ENCODE measurements at places on chromosomes 2 and 18.

DNA sequence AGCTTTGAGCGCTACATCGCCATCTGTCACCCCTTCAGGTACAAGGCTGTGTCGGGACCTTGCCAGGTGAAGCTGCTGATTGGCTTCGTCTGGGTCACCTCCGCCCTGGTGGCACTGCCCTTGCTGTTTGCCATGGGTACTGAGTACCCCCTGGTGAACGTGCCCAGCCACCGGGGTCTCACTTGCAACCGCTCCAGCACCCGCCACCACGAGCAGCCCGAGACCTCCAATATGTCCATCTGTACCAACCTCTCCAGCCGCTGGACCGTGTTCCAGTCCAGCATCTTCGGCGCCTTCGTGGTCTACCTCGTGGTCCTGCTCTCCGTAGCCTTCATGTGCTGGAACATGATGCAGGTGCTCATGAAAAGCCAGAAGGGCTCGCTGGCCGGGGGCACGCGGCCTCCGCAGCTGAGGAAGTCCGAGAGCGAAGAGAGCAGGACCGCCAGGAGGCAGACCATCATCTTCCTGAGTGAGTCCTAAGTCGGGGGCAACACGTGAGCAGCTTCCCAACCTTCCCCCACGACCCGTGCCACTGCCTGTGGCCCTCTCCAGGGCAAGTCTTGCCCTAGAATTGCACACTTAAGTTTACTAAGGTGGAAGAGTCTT is 928 bp downstream of the GPR39 start:
- DNase-seq = no peak

DNA sequence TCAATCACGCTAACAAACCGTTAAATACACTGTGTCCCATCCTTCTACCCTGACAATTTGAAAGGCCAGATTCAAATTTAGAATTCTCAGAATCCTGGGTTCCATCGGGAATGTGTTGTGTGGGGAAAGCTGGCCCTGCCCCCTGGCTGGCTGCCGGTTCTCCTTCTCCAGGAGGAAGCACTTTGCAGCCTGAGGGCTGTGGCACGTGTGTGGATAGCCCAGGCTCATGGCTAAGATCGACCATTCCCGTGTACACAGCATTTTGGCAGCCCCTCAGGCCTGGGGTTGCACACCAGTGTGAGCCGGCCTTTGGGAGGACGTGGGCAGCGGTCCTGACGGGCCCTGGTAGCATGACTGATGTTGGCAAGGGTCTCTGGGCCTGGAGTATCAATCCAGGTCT is 51.0 kb upstream of the ROCK2 start:
- no peak for DNase-seq

DNA sequence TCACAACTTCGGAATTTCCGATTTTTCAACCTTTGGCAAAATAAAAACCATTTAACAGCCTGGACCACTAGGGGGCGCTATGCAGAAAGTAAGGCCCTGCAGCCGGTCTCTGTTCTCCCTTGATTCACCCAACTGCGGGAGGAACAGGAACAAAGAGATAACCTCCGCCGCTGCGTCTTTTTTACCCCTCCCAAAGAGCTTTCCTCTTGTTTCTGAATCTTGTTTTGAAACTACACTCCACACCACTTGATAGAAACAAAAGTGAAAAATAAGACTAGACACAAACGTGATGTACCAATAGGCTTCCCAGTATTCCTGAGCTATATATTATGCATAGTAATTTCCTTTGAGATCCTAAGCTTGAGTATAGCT is 231.2 kb downstream of the MYO3B start:
- no peak for DNase-seq

DNA sequence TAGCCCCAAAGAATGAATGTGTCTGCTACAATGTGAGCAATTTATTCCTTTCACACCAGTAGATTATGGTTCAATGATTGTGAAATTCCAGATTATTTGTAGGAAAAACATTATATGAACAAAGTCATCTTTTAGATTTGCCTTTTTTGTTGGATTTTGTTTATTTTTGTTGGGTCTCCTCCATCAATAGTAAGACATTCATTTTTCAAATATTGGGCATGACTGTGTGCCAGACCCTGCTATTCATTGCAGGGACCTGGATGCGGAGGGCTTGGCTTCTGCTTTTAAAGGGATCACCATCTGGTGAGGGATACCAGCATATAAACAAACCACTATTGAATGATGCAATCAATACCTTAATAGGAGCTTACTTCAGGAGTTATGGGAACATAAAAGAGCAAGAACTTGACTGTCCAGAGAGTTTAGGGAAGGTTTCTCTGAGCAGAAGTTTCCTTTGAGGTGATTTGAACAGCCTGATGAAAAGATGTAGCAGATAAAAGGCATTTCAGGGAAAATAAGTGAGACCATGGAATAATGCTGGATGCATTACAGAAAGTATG is 486.7 kb downstream of the EPHA4 start:
- no peak for DNase-seq

DNA sequence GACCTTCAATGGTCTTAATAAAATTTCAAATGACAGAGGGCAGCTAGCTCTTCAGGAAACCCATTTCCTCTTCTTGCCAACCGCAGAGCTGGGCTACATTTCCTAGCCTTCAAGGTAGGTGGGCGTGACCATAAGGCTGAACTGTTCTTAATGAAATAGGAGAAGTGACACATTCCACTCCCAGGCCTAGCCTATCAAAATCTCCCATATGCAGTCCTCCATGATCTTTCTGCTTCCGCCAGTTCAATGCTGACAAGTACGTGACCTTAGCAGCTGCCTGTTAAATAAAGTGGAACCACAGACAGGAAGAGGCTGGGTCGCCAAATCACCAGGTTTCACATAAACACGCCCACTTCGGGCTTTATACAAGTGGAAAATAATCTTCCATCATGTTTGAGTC is 13.2 kb downstream of the SERPINE2 start:
- no peak for DNase-seq

- DNase-seq = no peak
These were observed 263.2 kb downstream of the SS18 start for GRCh38 chr18:25827228-25827627.

DNA sequence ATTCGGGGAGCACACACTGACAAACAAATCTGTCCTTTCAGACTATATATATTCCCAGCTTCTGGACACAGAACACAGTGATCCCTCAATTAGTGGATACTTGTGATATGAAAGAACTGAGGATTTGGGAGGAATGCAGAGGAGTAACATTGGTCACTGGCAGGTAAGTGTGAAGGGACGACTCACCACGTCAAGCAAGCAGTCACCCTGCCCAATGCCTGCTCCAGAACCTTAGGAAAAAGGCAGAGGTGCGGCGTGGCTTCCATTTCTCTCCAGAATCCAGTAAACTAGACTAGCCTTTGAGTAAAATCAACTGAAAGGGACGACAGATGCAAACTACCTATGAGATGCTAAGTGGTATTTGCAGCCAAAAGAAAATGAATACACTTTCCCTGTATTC is 1.1 kb downstream of the CCDC93 start:
- DNase-seq = no peak

GRCh38 chr2:156334496-156335478 is 2.3 kb upstream of the NR4A2 start:
- DNase-seq = peak; percentile 70

- DNase-seq = no peak
These were observed 582 bp downstream of the RIOK3 start for GRCh38 chr18:23453680-23454058.

DNA sequence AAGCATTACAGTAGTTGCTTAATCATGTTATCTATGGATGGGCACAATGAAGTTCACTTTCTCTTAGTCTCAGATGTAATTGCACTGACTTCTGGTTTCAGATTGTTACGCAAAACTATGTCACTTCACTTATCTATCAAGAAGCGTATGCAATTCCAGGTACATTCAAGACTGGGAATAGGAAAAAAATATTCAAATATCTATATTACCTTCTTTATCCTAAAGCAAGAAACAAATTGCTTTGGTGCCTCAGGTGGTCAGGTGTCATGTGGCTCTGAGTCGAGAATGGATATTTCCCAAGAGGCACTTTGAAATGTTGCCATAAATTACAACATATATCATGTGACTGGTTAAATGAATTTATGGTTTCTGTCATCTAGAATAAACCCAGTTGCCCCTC is 318.6 kb downstream of the SS18 start:
- no peak for DNase-seq

DNA sequence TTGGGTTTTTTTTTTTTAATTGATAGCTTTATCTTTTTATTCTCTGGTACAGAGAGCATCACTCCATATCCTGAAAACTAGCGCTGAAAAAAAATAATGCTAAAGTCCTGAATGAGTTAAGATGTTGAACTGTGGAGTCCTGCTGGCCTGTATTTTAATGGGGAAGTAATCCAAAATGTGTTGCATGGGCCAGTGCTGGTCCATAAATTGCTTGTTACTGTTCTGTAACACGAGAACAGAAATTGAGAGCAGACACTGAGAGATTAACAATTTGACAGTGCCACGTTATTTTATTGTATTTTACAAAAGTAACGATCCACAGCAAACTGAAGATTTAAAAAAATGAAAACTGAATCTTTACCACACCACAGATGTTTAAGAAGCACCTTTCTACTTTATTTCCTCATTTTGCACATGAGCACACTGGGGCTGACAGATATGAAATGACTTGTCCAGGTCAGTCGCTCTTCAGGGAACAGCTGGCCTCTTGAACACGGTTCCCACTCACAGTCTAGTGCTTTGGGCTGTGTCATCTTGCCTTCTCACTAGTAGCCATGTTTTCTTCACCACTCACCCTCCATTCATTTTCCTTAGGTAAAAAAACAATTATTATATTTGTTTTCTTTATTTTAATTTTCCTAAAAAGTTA is 35.3 kb downstream of the ZCCHC2 start:
- DNase-seq = no peak

GRCh38 chr2:234266952-234267351 is 216.4 kb downstream of the SPP2 start:
- DNase-seq = no peak

DNA sequence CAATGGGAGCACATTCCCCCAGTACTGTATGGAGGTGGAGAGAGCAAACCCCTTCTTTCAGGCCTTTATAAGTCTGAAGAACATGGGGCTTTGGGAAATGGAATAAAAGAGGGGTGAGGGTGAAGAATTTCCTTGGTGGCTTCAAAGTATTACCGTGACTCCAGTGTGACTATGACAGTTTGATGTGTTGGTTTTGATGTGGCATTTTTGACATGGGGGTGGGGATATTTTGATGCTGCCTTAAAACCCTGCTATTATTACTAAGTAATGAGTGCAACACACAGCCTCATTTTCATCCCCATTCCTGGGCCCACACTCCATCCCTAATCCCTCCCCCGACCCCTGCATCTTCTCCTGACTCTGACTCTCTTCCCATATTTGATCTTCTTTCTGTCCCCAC is 23.6 kb downstream of the QPCT start:
- DNase-seq = no peak

All from PC-9 (cell line).